Hindlimb muscle (tissue), 1 donor: ENCODE measurements at places on chromosomes 5 and 9.

- DNase-seq, result no peak
These were observed 558.1 kb downstream of the NR2F1-AS1 start for GRCh38 chr5:93022796-93023447.

GRCh38 chr9:98479967-98480847 lies 224.8 kb upstream of the TBC1D2 start:
- DNase-seq, result no peak

DNA sequence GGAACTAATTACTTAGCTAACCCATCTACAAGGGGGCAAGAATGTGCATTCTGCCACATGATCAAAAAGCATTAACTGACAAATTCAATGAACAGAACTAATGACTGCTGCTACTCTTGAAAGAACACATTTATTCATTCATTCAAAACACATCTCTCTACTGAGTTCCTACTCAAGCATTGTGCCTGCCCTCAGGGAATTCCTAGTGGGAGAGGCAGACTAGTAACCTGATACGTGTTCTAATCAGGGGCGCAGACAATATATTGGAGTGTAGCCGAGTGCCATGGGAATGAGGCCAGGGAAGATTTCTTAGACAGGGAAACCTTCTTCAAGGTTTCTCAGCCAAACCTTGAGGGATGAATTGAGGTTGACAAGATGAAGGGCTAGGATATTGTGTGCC lies 56.7 kb upstream of the PAPPA start:
- no peak for DNase-seq

GRCh38 chr5:91464886-91465646 lies 81.9 kb upstream of the ARRDC3 start:
- no peak for DNase-seq

DNA sequence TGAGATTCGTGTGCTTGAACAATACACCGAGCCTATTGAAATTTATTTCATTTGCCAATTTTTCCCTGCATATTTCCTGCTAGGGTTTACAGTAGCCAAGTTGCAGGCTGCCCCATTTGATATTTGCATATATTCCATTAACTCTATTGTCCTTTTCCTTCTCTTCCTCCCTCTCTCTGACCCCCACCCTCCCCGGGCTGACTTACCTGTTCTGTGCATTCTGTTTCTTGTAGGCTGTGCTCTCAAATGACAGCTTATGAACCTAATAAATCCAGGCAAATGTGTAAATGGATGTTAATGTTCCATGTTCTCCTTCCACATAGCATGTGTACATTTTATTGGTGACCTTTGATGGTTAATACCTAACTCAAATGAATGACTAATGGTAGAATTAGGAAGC lies 1169.2 kb upstream of the WWC1 start:
- DNase-seq, result no peak

DNA sequence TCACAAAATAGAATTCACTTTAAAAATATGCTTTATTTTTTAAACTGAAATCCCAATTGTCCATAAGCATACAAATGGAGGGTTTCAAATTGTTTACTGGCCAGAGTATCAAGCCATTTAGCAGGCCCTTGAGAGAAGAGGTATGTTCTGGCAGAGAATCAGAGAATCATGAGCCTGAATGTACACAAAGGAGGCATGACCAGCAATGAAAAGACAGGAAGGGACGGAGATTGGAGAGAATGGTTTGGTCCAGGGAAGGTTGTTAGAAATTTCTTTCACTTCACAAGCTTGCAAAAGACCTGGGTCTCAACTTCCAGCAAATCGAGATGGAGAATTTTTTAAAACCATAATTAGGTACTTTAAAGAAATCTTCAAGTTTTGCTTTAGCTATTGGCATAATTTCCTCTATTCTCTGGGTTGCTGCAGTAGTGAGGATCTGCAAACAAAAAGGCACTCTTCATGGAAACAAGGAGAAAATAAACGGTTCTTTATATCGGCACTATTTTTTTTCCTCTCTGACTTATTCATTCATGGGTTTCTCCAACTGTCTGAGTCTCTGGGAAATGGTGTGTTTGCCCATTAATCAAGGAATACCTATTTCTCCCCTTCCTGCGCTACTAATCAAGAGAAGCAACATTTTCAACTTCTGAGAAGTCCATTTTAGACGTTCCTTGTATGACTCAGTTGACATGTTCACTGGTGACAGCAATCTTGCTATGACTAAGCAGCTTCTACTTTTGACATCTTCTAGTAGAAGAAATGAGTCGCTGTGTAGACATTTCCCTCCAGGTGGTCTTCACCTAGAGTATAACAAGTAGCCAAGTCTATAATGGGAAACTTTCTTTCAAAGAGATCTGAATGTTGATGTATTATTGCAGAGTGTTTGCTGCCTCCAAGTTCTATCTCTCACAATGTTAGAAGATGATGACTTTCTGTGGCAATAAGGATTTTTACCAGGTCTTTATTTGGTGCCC lies 23.1 kb upstream of the ERCC6L2 start:
- no peak for DNase-seq

GRCh38 chr5:36462295-36463021 lies 143.9 kb upstream of the SLC1A3 start:
- no peak for DNase-seq

DNA sequence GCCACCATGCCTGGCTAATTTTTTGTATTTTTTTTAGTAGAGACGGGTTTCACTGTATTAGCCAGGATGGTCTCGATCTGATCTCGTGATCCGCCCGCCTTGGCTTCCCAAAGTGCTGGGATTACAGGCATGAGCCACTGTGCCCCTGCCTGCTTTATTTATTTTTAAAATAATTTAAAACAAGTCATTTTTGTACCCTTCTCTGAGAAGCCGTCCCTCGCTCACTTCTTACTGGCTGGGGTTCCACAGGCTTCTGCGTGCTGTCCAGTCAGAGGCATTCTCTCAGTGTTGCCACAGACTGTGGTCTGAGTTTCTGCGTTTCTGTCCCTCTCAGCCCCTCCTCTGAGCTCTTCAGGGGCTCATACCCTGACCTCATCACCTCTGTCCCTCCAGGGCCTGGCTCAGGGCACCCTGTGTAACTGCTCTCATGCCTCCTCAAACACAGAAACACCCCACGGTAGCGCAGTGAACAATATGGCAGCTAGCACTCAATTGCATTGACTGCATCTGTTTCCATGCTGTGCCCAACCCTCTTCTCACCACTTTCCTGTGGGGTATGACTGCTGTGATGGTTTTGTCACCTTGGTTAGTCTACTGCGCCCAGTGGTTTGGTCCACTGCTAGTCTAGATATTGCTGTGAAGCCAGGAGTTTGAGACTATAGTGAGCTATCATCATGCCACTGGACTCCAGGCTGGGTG lies 44.3 kb upstream of the SH3PXD2B start:
- no peak for DNase-seq

DNA sequence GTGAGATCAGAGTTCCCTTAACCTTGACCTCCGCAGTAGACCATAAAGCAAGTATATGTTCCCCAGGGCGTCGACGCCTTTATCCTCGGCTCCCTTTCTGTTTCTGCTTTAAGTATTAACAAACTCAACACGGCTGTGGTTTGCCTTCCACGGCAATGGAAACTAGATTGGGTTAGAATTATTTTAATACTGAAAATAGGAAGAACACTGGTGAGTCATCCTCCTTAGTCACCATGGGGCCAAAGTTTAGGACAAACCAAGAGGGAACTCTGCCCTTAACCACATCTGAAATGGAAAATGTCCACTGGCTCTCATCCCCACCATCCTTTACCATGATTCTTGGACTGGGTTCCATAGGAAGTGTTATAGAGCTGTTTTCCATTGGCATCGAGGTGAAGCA lies 386.1 kb downstream of the ACTL7B start:
- DNase-seq, result no peak

DNA sequence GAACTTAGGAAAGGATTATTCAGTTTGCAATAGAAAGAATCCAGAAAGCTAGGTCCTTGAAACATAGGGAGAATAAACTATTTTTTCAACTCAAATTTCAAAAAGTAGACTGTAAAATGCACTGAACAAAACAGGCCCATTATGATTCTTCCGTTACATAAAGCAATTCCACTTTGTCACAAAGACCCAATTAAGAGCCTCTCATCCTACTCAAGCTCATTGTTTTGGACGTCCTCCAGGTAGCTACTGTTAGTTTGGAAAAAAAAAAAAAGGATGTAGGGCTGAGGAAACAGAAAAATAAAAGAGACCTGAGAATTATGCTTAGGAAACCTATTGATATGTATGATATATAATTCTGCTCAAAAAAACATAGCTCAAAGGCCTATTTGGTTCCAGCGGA lies 74.0 kb downstream of the DIRAS2 start:
- no peak for DNase-seq

- DNase-seq, result no peak
These were observed 50.7 kb downstream of the ICE1 start for GRCh38 chr5:5473226-5473625.

- DNase-seq, result no peak
These were observed 30.3 kb upstream of the UHRF2 start for GRCh38 chr9:6382681-6383080.

- DNase-seq, result no peak
These were observed 81.7 kb downstream of the MYO10 start for GRCh38 chr5:16854351-16854750.

- no peak for DNase-seq
These were observed 45.9 kb downstream of the ANXA2R start for GRCh38 chr5:42994246-42994554.

DNA sequence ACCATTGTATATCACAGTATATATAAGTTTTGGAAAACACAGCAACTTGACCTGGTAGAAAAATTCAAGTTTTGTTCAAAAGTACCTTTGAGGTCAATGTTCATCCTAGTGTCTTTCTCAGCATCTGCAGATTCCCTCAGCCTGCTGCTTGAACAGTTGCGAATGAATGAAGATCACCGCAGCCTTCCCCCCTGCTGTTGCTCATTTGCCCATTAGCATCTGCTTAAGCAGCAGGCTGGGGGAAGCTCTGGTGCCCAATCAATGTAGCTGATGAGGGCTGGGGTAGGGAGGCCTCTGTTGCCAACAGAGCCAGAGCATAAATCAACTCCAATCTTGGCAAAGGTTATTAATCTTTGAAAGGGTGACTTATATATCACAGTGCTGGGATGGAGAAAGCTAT lies 586.5 kb upstream of the PTPRD start:
- no peak for DNase-seq

DNA sequence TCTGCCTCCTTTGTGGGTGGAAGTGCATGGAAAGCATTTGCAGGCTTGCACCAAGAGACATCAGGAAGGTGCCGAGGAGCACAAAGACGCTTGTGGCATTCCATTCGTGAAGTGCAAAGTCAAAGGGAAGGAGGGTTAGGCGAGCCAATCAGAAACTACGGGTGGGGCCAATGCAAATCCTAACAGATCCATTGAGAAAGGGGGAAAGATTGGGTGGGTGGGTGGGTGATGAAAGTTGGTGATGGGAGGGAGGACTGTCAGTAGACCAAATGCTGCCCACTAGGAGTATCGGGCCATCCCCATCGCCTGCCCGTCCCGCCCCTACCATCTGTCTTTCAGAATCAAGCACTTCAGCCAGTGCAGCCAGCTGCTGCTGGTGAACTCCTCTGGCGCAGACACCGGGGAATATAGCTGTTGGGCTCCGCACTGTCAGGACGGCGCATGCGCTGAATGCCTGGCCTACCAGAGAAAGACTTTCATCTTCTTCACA lies 17.1 kb upstream of the ANXA6 start:
- DNase-seq, result no peak

- DNase-seq, result no peak
These were observed 179.0 kb upstream of the ADRA1B start for GRCh38 chr5:159737263-159737662.

- peak; percentile 29 for DNase-seq
These were observed 51.1 kb upstream of the CTNND2 start for GRCh38 chr5:11955331-11955730.

GRCh38 chr9:477193-477592 lies 262.5 kb downstream of the DOCK8 start:
- no peak for DNase-seq

GRCh38 chr9:119951090-119951489 lies 581.9 kb upstream of the BRINP1 start:
- no peak for DNase-seq

DNA sequence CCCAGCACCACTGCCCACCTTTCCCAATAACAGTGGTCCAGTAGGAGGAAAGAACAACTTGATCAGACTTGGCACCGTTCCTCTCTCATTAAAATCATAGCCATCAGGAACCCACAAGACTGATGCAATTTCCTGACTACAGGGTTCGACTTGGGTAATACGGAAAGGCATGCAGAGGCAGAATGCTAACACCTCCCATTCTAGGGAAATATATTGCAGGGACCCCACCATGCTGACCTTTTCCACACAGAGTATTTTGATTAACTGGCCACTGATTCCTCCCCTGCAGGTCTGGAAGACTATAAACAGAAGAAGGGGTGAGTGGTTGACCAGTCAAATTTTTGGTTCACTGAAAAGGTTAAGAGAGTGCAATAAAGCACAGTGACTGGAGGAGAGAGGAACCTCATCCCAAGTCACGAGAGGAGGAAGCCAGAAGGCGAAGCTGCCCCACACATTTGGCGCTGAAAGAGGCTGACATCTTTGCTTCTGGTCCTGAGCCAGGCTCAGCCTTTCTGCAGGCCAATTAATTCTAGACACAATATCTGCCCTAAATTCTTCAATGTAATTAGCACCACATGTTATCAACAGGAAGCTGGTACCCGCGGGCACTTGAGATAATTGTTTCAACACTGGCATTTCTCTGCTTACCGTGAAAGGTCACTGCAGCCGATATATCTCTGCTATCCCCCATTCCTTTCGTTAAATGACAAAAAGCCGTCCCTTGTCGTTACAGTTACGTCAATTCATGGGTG lies 64.7 kb upstream of the SPOCK1 start:
- DNase-seq, result no peak

- DNase-seq, result no peak
These were observed 8.0 kb upstream of the PCA3 start for GRCh38 chr9:76756268-76756640.

DNA sequence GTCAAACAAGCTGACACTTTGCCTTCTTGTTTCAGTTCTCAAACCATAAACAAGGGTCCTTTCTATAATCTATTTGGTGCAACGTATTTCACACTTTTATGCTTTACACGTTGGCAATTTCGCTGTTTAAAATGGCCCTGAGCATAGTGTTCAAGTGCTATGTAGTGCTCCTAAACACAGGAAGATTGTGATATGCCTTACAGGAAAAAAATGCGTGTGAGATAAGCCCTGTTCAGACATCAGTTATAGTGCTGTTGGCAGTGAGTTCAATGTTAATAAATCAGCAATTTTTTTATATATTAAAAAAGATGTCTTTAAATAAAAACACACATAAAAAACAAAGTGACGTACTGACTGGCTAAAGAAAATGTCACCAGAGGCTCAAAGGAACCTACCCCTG lies 23.9 kb downstream of the CLINT1 start:
- no peak for DNase-seq

- no peak for DNase-seq
These were observed 273.6 kb downstream of the FSTL4 start for GRCh38 chr5:133338504-133339355.

DNA sequence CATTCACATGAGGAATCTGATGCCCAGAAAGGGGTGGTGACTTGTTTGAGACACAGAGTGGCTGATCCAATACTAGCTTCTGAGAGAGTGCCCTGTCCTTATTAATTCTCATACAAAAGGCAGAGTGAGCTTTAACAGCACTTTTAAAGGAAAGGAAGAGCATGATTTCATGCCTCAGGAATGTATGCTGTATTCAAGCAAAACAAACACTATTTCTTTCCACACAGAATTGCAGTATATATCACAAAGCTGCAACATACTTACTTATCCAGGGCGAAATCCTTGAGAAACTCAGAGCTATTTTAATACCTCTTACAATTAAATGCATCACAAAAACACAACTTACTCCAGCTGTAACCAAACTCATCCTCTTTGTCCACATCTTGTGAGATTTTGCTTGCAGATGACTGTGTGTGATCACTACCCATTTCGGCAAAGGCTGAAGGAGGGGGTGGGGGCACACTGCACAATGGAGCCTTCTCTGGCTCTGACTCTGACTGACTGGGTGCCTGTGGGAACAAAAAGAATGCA lies 139.8 kb downstream of the MPDZ start:
- peak; percentile 27 for DNase-seq
